ENCODE measurements at places on chromosomes 6 and 20.

DNA sequence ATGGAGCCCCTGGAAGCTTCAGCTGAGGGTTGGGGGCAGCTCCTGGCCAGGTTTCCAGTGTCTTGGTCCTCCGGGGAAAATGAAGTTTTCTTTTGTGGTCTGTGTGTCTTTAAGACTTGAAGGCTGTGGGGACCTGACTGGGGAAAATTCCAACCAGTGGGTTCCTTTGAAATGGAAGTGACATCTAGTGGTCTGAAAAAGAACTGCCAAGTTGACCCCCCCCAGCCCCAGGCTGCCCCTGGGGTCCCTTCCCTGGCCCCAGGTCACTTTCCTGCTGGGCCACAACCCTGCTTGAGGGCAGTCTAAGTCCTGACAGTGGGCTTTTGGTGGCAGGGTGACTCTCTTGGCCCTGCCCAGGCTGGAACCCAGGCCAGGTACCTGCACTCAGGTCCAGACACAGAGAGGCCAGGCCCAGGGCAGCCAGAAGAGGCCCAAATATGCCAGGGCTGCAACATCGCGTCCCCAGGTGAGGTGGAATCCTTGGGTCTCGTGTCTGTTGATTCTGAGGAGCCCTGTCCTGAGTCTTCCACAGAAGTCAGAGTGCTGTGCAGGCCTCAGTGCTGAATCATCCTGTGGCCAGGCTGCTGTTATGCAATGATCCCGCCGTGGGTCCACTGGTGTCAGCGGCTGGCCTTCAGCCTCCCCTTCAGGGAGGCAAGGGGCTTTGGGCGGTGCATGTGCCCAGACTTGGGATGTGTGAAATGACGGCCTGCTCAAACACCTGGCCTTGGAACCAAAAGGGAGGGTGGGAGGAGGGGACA, 68.4 kb downstream of the VEGFA start:
- DNase-seq = no peak

DNA sequence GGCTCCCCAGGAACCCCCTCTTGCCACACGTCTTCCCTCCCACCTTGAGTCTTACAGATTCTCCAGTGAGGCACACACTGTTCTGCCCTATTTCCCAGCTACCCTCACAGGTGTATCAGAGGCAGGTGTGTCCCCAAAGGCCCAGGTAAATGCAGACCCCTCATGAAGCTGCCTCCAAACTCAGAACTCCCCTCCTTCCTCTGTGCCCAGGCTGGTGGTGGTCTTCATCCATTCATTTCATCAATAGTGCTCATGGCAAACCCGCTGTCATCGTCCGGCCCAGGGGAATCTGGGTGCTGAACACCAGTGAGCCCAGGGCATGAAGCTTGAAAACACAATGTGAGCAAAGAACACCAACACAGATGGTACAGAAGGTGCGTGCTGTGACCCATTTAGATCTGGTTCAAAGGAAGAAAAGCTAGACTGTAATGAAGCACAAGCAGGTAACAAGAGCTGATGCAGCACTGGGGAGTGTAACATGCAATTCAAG, 213.1 kb downstream of the SYNDIG1 start:
- DNase-seq = no peak

DNA sequence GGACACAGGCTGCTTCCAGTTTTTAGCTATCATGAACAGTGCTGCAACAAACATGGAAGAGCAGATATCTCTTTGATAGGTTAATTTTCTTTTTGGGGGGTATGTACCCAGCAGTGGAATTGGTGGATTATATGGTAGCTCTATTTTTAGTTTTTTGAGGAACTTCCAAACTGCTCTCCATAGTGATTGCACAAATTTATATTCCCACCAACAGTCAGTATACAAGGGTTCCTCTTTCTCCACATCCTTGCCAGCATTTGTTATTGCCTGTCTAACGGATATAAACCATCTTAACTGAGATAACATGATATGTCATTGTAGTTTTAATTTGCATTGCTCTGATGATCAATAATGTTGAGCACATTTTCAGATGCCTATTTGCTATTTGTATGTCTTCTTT, 237.6 kb downstream of the MMUT start:
- DNase-seq = no peak

- no peak for DNase-seq
These were observed 26.8 kb upstream of the C20orf144 start for GRCh38 chr20:33635341-33635740.

DNA sequence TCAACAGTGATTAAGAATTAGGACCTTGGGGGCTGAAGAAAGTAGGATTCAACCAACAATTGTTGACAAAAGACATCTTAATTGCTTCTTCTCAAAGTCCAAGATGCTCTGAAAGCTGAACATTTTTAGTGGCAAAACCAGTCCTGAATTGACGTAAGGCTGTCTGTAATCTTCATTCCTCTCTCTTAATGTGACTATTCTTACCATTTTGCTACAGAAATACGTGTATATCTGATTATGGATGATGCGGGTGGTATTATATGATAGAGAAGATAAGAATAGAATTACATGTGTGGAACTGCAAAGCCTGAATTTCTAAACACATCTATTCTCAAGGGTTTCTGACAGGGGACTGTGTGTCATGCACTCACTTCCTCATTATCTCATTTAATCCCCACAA, 130.3 kb upstream of the SASH1 start:
- no peak for DNase-seq

- no peak for DNase-seq
These were observed 32.1 kb downstream of the FNDC1 start for GRCh38 chr6:159201336-159201735.

- DNase-seq = no peak
These were observed 2.8 kb downstream of the AFDN start for GRCh38 chr6:167829513-167829912.

DNA sequence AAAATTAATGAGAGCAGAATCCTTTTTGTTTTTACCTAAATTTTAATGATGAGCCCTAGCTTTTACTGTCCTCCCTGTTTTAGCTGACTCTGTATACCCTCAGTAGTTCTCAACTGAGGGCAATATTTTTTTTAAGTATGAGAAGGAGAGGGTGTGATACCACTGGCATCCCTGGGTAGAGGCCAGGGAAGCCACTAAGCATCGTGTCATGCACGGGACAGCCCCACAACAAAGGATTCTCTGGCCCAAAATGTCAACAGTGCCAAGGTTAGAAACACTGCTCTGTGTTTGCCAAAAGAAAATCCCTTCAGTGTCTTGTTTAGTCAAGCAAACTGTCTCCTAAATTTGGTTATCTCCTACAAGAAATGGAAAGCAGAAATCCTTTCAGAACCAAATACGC, 210.4 kb downstream of the KCNQ5 start:
- no peak for DNase-seq

- no peak for DNase-seq
These were observed 800 bp downstream of the ABCC10 start for GRCh38 chr6:43428112-43428570.

- DNase-seq = no peak
These were observed 4.7 kb upstream of the TBC1D32 start for GRCh38 chr6:121338956-121339355.

- peak; percentile 27 for DNase-seq
These were observed 26.2 kb downstream of the ARHGAP18 start for GRCh38 chr6:129683601-129684322.

GRCh38 chr6:21398741-21399325, 194.7 kb upstream of the SOX4 start:
- DNase-seq = no peak

DNA sequence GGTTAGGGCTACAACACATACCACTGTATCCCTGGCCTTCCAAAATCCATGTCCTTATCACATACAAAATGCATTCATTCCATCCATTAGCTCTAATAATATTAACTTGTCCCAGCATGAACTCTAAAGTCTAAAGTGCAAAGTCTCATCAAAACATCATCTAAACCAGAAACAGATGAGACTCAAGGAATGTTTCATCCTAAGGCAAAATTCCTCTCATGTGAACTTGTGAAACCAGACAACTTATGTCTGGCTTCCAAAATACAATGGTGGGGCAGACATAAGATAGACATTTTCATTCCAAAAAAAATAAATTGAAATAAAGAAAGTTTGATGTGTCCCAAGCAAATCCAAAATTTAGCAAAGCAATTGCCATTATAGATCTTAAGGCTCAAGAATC, 257.4 kb downstream of the HTR1B start:
- no peak for DNase-seq

- no peak for DNase-seq
These were observed 107.1 kb downstream of the ARID1B start for GRCh38 chr6:156884306-156884705.

- no peak for DNase-seq
These were observed 9.4 kb upstream of the COL9A1 start for GRCh38 chr6:70312165-70312745.

DNA sequence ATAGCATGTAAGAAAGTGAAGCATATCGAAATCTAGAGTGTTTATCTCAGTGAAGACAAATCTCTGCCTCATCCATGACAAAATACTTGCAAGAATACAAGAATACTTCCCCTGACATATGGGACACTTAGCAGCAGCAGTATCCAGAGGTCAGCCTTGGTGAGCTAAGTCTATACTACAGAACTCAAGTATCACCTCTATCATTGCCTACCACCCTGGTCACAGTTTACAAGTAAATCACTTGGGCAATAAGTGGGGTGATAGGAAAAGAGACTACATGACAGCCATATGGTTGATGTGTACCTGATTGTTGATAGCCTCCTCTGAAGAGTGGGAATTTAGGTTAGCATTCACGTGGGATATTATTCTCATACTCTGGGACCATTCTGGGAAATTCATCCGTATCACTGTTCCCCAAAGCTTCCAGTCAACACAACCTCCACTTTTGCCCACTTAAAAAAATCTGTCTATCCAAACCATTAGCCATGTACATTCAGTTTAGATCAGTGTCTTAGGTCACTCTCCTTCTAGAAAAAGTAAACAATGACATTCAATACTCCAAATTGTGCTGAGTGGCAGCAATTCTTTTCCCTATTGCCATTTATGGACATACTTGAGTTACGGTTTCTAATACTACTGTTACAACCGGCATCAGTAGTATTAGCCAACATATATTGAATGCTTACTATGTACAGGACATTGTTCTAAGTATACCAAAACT, 118.2 kb upstream of the PRSS16 start:
- no peak for DNase-seq

DNA sequence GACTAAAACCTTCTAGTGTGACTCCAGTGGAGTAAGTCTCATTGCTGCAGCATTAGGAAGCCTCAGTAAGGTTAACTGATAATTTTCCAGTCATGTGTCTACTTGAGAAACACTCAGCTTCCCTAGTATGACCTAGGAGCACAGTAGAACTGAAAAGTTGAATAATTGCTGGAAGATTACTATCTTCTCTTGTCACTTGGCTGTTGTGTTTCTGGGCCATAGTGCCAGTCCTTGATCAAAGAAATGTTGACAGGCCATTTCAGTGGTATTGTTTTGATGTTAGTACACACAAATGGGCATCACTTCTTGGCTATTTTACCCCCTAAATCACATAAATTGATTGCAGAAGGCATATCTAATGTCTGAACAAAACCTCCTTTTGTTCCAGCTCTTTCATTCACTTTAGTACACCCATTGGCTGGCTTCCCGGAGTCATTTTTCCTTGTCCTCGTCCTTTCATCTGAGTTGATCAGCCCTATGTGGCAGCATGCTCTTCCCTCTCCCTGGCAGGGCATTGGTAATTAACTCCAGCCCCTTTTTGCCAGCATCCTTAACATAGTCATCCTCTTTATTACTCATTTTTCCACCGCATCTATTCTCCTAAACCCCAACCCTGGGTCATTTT, 6.0 kb downstream of the ENPP3 start:
- DNase-seq = no peak

DNA sequence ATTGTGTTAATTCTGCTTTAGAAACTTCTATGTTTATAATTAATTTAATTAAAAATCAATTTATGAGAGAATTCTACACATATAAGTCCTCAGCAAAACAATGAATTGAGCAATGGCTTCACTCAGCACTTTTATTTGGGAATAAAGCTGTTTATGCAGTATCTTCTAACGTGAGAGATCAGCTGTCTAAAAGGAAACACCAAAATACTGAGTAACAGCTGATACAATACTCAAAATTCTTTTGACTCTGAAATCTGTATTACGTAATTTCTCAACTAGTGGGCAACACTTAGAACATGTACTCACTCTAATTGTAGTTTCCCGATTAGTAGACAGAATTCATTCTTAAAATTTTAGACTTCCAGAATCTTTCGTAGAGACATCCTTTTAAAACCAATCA, 49.8 kb downstream of the MAP3K7 start:
- DNase-seq = no peak

DNA sequence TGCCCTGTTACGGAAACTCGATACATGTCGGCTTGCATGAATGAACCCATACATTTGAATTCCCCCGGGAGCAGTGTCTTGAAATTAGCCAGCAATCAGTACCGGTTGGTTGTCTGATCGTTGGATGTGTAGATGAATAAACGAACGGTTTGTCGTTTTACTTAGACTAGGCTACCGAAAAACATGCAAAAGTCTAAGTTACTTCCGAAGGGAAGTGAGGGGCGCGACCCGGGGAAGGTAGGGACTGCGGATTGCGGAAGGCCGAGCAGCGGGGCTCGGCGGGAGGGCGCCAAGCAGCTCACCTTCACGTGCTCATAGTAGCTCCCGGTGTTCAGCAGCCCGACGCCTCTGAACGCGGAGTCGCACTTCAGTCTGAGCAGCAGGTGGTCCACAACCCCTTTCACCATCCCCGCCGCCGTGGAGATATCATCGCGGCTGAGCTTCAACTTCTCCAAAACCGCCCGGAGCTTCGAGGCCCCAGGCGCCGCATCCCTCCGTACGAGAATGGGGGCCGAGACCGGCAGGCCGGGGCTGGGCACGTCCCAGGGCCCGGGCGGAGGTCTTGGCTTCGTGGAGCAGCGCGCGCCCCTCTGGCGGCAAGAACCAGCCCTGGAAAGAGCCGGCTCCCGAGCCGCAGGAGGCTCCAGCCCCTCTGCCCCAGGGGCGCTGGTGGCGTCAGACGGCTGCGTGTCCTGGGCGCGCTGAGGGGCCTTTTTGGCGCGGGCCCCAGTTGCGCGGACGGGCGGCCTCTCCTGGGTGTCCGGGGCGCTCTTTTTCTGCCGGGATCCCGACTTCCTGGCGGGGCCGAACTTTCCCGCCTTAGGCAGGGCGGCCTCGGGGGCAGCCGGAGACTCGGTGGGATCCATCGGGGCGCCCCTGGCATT, 632 bp downstream of the CGAS start:
- peak; percentile 11 for DNase-seq

DNA sequence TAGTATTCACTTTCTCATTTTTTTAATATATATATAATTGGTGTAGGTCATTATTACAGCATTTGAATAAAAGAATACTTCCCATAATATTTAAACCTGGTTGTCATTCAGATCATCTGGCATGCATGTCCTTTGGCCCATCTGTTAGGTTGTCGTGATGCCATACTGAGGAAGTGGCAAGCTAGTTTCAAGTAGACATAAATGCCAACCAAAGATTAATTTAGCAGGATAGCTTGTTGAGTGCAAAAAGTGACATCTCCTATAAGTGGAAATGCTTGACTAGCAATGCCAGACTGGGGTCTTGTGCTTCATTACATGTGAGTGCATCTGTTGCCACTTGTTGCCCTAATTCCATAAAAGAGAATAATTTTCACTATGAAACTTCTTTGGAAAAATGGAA, 1044.7 kb downstream of the GRIK2 start:
- DNase-seq = no peak

Data from stimulated activated CD4-positive, alpha-beta T cell treated with anti-CD3 and anti-CD28 coated beads, TNF-alpha, amount 100 ng/mL, for 48 hours (primary cell).